ENCODE measurements at places on chromosomes 7 and 10. TPM values are rescaled to one million over a fixed set of nuclear protein-coding genes. Genes with fewer than 3 reads are reported as not detected.

PCBD1 gene
- total RNA-seq, result 34.4 TPM

RAB18 gene
- 40.2 TPM for total RNA-seq

ZNF467 gene
- total RNA-seq, result 2.1 TPM

SEMA3C gene
- 266 TPM for total RNA-seq

PDK4 gene
- total RNA-seq, result 13.0 TPM

SOSTDC1 gene
- total RNA-seq, result 8.4 TPM

NCF1 gene
- 1.6 TPM for total RNA-seq

ACTL6B gene
- not detected for total RNA-seq

TET1 gene
- 15.1 TPM for total RNA-seq

DDX56 gene
- total RNA-seq, result 49.1 TPM

SPDYE2 gene
- not detected for total RNA-seq

KCND2 gene
- 2.6 TPM for total RNA-seq

INPP5A gene
- total RNA-seq, result 50.6 TPM

VIPR2 gene
- total RNA-seq, result 6.3 TPM

STEAP1B gene
- total RNA-seq, result 4.7 TPM

CYP2C19 gene
- not detected for total RNA-seq

ZNF853 gene
- 12.0 TPM for total RNA-seq

TRPV5 gene
- not detected for total RNA-seq

LRRD1 gene
- 0.52 TPM for total RNA-seq

TMEM178B gene
- 0.52 TPM for total RNA-seq

BUB3 gene
- 36.5 TPM for total RNA-seq

KCP gene
- under 0.01 TPM for total RNA-seq

FAM25A gene
- total RNA-seq, result not detected

TMEM236 gene
- total RNA-seq, result under 0.01 TPM

MRLN gene
- 156 TPM for total RNA-seq

OR9A2 gene
- total RNA-seq, result not detected

Data from skeletal muscle tissue (tissue), 5 donors.